Foreskin keratinocyte (primary cell): ENCODE measurements at places on chromosomes 6 and 20. TPM values are rescaled to one million over a fixed set of nuclear protein-coding genes. Genes with fewer than 3 reads are reported as not detected.

DNA sequence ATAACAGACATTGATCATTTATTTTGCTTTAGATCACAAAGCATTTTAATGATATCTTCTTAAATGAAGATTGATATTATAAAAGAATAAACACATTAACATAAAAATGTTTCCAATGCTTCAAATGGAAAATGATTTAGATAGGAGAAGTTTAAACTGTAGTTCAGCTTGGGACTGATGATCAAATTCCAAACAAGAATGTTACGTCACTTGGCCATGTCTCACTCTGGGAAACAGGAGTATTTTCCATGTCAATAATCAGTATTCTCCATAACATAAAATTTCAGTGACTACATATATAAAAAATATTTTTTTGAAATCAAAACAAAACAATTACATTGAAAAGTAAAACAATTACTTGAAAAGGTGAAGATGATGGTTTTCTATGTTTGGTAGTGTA is 52.9 kb upstream of the SIM1 start:
- no peak for DNase-seq

DNA sequence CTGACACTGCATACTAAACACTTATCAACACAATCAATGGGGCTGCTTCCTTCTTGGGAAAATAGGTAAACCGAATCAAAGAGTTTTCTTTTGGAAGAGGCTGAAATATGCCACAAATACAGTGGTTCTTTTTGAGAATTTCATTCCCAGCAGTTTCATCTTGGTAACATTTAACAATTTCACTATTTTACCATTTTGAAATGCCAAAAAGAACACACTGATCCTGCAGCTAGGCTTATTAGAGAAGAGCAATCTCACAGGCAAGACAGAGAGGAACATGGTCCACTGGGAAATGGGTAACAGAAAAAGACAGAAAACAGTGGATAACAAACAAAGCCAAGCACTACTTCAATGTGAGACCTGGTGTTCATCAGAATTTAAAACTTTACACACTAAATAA is 2.5 kb downstream of the CNR1 start:
- DNase-seq: no peak

Gene MEI4
- total RNA-seq: not detected in 2 replicates

Gene ABT1
- total RNA-seq: 21.0 and 22.2 TPM in 2 replicates
